Activated naive CD4-positive, alpha-beta T cell (primary cell): ENCODE measurements at places on chromosomes 12 and 14.

DNA sequence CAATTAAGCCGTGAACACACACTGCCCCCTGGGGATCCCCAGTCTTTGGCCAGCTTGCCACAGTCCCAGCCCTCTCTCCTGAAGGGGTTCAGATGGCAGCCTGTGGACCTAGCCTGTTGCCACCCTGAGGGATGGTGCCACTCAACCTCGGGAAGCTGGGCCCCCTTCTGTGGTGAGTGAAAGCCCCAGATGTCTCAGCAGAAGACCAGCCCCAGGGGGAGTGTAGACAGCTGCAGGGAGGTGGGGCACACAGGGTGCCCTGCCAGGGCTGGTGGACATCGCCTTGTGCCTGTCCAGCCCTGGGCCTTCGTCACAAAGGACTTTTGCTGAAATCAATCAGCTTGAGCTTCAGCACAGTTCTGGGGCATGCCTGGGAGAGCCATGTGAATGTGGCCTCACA, 32.4 kb downstream of the C14orf132 start:
- no peak for DNase-seq

GRCh38 chr14:69982886-69983285, 103.7 kb downstream of the SMOC1 start:
- no peak for DNase-seq

DNA sequence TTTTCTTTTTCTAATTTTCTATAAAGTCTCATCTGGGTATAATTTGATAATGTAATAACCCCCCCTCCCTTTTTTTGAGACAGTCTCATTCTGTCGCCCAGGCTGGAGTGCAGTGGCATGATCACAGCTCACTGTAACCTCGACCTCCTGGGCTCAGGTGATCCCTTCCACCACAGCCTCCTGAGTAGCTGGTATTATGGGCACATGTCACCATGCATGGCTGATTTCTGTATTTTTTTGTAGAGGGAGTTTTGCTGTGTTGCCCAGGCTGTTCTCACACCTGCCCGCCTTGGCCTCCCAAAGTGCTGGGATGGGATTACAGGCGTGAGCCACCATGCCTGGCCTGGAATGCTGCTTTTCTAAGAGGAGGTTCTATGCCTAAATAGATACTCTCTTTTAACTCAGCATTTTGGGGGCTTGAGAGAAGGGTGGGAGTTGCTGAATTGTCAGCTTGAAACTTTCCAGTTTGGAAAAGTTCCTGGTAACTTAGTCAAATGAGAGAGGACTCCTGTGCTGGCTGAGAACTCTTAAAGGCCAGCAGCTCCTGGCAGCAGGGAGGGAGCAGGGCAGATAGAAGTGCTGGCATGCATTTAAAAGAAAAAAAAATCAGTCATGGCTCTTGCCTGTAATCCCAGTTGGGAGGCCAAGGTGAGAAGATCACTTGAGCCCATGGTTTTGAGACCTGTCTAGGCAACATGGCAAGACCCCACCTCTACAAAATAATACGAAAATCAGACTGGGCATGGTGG, 13.0 kb downstream of the NUDT4 start:
- DNase-seq, result no peak

GRCh38 chr14:95659293-95659989, 26.8 kb upstream of the TCL1B start:
- no peak for DNase-seq

- no peak for DNase-seq
Measured at GRCh38 chr14:99928963-99929362, 135.8 kb downstream of the EML1 start.

DNA sequence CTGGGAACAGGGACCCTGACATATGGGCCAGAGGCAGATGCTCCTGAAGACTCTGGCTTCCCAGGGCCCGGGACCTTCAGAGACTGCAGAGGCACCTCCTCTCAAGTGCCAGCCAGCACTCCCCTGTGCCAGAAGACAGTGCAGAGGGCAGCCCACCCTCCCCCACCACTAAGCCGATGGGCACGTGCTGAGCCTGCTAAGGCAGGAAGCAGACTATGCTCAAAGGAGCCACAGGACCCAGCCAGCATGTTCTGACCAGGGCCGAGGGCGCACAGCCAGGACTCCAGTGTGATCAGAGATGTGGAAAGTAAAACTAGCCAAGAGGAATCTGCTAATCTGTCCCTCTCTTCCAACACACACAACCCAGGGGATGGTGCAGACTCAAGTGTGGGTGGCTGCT, 29.8 kb downstream of the DIO3 start:
- DNase-seq, result no peak

DNA sequence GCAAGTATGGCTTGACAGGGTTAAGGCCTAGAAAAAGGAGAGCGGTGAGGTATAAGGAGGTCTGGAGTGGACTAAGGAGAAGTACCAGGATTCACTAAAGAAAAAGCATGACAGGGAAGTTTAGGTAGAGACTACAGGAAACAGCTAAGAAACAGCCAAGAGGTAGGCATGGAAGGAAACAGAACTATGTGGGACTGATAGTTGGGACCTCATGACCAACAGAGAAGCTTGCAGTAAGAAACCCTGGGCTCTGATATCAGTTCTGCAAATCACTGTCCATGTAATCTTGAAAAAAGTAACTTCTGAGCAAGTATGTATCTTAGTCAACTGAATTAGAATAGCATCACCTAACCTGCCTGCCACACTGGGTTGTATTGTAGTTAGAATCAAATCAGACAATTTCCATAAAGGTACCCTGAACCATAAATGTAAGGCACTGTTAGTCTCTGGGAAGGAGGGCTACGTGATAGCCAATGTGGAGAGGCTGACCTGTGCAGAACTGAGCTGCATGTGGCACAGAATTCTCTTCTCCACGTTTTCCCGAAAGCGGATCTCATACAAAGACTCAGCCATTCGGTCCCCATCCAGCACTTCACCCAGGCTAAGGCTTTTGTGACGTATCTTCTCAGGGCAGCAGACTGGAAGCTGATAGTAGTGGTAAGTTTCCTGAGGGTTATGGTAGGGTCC, 912 bp downstream of the TM9SF1 start:
- DNase-seq, result no peak

- DNase-seq, result no peak
Measured at GRCh38 chr14:26765768-26766520, 168.1 kb upstream of the NOVA1 start.

DNA sequence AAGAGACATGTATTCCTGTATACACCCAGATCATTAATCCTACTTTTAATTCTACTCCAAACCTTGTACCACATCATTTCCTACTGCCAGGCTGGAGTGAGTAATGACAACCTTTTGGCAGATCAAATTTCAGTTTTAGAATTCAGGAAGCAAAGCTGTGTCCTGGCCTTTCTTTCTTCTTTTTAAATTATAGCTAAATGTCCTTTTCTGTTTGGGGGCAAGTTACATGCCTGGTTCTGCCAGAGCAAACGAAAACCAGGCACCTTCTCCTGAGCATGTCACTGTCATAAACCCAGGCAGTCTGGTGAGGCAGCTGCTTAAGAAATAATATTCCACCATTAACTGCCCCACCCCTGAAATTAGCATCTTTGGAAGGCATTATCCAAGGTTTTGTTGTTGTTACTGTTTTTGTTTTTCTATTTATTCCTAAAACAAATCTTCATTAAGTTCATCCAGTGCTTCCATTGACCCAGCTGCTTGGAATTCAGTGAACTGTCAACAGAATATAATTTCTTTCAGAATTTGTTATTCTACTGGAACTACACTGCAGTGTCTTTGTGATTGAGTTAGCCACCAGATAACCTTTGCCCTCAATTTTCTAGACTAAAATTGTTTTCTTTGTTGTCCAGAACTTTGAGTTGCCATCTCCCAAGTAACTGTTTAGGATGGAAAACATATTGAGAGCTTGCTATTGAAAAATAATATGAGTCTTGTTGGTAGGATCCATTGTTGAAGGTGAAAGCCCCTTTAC, 33.2 kb downstream of the SAMD4A start:
- no peak for DNase-seq

GRCh38 chr12:72197790-72198189, 74.4 kb upstream of the TRHDE start:
- no peak for DNase-seq
